Hindlimb muscle (tissue), 1 donor: ENCODE measurements at places on chromosomes 2 and 18. TPM values are rescaled to one million over a fixed set of nuclear protein-coding genes. Genes with fewer than 3 reads are reported as not detected.
A peak's percentile ranks its signal among the peaks of the same experiment; 100 is the strongest.

NOSTRIN gene
- 9.6 TPM for polyA plus RNA-seq

ZNF512 gene
- 42.3 TPM for polyA plus RNA-seq

GPR35 gene
- 2.5 TPM for polyA plus RNA-seq

SLC25A52 gene
- polyA plus RNA-seq = 0.34 TPM

APCDD1 gene
- polyA plus RNA-seq = 11.1 TPM

DNA sequence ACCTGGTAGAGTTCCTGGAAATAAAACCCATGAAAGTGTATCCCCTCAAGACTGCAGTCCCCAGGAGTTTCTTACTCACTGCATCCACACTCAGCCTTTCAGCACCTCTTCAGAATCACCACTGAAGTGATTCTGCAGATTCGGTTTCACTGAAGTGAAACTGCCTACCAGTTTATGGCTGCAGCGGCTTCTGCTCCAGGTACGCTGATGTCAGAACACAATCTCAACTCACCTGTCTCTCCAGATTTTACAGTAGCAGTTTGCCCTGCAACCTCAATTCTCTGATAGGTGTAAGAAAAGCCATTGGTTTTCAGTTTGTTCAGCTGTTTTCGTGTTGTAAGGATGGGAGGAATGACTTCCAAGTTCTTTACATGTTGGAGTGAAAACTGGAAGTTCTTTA lies 124.8 kb downstream of the TSN start:
- DNase-seq = no peak

GRCh38 chr2:36769106-36769505 lies 72.6 kb downstream of the VIT start:
- no peak for DNase-seq

DNA sequence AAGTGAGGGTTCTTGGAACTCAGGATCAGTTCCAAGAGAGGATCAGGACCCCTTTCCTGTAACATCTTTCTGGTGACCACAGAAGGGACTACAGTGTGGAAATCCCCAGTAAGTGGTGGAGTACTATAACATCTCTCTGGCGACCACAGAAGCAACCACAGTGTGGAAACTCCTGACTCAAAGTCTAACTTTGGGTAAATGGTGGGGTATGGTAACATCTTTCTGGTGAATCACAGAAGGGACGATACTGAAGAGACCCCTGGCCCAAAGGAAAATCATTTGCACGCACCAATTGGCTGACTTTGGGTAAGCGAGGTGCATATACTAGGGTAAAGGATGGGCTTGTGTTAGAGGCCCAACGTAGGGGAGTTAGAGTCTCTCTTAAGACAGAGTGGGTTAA lies 56.3 kb upstream of the GULP1 start:
- no peak for DNase-seq

DNA sequence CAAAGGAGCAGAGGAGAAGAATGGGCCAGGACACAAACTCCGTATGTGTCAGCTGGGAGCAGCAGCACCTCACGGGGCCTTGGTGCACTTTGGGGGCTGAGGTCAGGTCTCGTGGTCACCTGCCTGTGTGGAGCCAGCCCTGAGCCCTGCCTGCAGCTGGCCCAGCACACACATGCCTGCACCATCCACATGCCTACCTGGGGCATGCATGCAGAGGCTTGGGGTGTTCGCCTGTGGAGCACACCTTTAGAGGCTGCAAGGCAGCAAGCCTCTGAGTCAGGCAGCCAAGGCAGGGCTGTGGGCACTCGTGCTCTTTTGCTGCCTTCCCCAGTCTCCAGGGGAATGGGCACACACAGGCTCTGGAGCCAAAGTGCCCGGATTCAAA lies 36.0 kb downstream of the ARHGEF4 start:
- DNase-seq = no peak

DNA sequence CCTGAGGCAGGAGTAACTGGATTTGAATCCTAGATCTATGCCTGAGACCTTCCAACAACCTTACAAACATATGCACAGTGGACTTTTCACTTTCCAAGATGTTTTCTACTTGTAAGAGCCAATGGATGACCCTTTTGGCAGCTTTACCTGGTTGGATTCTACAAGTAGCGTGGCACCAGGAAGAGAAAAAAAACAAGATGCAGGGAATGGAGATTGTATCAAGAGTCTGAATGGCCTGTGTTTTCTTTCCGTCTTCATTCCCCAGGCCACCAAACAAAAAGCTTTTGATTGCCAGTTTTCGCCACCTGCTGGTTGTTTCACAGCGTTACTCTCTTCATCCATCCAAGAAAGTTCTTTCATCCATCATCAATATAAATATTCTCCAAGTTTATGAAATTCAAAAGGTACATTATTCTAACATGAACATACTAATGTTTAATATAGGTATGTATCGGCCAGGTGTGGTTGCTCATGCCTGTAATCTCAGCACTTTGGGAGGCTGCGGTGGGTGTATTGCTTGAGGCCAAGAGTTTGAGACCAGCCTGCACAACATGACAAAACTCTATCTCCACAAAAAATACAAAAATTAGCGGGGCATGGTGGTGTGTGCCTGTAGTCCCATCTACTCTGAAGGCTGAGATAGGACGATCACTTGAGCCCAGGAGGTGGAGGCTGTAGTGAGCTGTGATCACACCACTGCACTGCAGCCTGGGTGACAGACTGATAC lies 3.5 kb upstream of the BCL2 start:
- peak; percentile 83 for DNase-seq

GRCh38 chr18:7737550-7737949 lies 170.4 kb downstream of the PTPRM start:
- DNase-seq = no peak

DNA sequence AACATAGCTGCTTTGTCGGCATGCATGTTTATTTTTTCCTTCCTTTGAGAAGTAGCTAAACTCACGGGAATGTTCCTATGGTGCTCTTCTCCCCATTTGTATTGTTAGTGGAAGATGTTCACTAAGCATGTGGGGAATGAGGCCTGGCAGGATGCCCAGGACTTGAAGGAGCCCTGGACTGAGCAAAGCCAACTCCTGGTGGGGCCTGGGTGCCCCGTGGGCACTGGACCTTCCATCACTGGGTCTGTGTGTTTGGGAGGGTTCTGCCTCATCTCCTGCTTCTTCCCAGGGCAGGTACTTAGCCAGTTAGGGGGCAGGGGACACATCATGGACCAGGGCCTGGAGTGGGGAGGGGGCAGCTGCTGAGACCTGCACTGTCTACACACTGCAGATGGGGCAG lies 49.3 kb downstream of the ACAA2 start:
- DNase-seq = no peak

GRCh38 chr2:204881655-204882054 lies 336.4 kb downstream of the PARD3B start:
- no peak for DNase-seq

DNA sequence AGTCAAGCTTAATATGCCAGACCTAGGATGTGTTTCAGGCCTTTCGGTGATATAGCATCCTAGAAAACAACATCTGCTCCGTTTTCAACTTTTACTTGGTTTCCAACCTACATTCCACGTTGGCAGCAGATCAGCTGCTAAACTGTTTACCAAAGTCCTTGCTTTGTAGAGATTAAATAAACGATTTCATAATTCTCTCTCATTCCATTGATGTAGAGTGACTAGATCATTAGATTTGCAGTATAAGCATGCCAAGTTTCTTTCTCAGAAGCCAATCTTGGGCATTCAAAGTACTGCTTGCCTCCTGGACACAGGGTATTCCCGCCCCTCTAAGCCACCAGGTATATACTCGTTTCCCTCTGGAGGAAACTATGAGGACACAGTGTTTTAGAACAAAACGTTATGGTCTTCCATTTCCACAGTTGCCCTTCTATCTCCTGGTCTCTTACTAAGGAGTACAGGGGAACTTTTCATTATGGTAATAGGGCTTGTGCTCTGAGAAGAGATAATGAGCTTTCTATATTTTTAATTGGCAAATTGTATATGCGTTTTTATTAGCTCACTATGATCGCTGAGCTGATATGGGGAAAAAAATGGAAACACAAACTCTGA lies 10.5 kb upstream of the INSIG2 start:
- no peak for DNase-seq

GRCh38 chr2:58291726-58292438 lies 50.8 kb upstream of the FANCL start:
- DNase-seq = no peak

DNA sequence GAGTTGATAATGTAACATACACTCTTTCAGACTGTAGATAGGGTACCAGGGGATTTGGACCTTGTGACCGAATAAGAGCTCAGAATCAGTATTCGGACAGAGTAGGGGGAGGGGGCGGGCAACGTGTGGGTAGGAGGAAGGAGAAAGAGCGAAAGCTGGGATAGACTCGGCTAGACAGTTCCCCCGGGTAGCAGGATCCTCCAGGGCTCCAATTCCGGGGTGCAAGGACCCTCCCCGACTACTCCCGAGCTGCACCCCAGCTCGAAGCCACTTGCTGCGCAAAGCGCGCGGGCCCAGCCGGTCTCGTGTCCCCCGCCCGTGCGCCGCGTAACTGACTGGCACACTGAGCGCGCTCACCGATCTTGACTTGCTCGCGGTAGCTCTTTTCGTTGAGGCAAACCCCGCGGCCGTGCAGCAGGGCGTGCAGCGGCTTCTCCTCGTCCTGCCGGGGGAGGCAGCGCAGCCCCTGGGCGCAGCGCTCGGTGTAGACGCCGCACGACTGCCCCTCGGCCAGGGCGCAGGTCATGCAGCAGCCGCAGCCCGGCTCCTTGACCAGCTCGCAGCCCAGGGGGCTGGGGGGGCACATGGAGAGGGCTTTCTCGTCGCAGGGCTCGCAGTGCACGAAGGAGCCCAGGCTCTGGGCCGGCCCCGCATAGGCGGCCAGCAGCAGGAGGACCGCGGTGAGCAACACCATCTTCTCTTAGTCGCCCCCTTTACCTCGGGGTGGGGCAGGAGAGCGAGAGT lies 1.1 kb downstream of the IGFBP5 start:
- DNase-seq = peak; percentile 68

- DNase-seq = no peak
Observed at GRCh38 chr18:2843146-2843545, 3.7 kb upstream of the EMILIN2 start.

DNA sequence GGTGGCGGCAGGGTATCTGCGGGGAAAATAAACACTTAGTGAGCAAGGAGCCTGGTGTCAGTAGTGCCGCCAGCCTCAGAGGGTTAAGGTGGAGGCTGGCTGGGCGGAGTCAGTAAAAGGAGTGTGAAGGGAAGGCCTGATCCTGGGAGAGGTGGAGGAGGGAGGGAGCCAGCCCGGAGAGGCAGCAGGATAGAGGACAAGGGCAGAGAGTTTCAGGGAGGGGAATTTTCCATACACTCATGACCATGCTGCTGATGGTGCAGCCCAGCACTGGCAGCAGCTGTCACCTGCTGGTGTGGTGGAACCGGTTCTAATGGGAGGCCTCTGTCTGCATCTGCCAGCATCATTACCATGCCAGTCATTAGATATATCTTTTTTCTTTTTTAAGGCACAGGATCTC lies 2.0 kb upstream of the TEX44 start:
- DNase-seq = no peak

DNA sequence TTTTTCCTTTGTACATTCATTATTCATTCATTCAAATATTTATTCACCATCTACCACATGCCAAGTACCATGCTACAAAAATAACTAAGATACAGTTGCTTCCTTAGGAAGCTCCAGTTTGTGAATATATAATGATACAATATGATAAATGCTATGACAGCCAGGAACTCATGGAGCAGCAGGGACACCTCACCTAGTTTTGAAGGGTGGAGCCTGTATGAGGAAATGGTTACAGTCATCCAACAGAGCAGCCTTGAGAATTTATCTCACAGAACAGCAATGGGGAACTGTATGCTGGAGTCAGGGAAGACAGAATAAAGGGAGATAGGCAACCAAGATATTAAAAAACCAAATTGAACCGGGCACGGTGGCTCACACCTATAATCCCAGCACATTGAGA lies 124.0 kb downstream of the OSBPL1A start:
- DNase-seq = no peak

GRCh38 chr18:5717256-5717655 lies 173.5 kb upstream of the EPB41L3 start:
- no peak for DNase-seq

DNA sequence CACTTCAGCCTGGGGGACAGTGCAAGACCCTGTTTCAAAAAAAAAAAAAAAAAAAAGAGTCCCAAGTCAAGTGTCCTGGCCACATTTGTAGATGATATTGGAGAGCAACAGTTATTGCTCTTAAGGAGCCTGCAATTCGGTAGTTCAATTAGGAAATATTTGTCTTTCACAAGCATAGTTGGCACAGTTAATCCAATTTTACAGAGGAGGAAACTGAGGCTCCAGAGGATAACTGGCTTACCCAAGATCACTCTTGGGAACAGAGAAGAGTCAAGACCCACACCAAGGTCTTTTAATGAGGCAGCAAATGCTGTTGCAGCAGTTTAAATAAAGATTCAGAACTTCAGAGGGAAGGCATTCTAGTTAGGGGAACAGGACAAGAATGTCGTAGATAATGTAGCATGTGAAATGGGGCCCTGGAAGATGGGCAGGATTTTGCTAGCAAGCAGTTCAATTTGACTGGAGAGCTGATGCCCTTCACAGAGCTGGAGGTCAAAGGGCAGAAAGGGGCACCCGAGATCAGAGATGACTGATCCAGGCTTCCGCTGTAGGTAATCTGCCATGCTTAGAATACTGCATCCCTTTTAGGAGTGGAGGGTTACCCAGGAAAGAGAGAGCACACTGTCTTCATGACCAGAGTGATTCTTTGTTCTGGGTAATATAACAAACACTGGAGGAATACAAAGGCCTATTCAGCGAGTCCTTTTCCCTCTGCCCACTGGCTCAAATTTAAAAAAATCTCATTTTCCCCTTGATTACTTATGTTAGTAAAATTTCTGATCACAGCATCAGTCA lies 3.0 kb downstream of the NPC1 start:
- no peak for DNase-seq
